ENCODE measurements at places on chromosomes 13 and 19.
A peak's percentile ranks its signal among the peaks of the same experiment; 100 is the strongest.

DNA sequence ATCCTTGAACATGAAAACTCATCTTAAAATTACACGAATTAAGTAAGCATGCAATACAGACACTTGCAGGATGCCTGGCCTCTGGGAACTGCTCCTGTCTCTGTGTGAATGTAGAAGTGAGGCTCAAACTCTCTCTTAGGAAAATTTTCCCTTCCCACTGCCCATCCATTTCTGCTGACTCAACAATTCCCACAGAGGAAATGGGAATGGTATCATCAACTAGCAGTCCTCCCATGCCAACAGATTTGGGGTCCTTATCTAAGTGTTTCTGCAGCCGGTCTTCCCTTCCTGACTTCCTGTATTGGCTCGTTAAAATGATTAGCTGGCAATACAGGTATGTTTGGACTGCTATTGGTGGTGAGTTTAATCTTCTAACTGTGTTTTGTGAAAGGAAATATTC is 85.8 kb downstream of the DOCK9 start:
- DNase-seq: no peak

- no peak for DNase-seq
Observed at GRCh38 chr19:29796173-29796573, 15.6 kb upstream of the CCNE1 start.

GRCh38 chr19:14440049-14440448 is 6.9 kb downstream of the PKN1 start:
- DNase-seq: peak; percentile 16

GRCh38 chr13:43307921-43308433 is 284.6 kb downstream of the DNAJC15 start:
- DNase-seq: peak; percentile 95

DNA sequence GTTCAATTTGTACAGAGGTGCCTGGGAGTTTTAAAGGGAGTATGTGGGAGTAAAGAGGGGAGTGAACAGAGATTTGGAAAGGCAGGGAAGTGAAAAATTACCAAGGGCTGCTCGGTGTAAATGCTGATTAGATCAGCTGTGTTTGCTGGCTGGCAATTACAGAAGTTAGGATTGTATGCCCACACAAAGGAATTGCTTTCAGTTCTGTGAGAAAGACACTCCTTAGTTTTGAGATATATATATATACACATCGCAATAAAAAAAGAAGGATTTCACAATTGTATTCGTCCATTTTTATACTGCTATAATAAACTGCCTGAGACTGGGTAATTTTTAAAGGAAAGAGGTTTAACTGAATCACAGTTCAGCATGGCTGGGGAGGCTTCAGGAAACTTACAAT is 196.3 kb downstream of the SLITRK5 start:
- no peak for DNase-seq

Measured in choroid plexus epithelial cell (primary cell).